ENCODE measurements at places on chromosomes 7 and 10. TPM values are rescaled to one million over a fixed set of nuclear protein-coding genes. Genes with fewer than 3 reads are reported as not detected.

RAB19 gene
- not detected for total RNA-seq

ACBD5 gene
- 29.3 TPM for total RNA-seq

NRAP gene
- not detected for total RNA-seq

ELN gene
- 0.13 TPM for total RNA-seq

ANKRD30A gene
- 1.4 TPM for total RNA-seq

PNLIP gene
- total RNA-seq = not detected

Data from A549 treated with CpdA at 1 μM for 4 hours (cell line).